ENCODE measurements at places on chromosomes 13 and 19.

GRCh38 chr19:8567522-8568172 is 9.6 kb downstream of the MYO1F start:
- DNase-seq, result no peak

DNA sequence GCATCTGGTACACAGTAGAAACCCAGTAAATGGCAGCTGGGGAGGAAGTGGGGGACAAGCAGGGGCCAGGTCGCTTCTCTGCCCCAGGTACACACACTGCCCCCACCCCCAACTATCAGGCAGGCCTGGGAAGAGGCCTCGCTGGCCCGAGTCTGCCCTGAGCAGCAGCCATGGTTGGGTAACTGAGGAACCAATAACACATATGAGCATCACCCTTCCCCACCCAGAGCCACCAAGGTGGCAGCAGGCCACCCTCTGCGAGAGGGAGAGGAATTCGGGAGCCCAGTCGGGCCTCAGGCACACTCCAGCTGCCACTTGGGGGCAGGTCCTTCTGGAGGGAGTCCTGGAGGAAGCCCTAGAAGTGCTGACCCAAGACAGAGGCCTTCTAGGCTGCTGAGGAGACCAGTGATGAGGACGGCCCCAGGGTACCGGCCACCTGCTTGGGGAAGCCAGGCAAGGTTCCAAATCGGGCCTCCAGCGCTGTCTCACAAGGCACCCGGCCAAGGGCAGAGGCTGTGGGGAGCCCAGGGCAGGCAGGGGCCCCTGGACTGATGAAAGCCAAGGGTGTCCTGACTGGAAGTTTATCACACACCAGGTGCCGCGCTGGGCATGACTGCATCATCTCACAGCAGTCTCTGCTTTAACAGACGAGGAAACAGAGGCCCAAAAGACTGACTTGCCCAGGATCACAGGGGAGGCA is 14.0 kb upstream of the KPTN start:
- no peak for DNase-seq

GRCh38 chr13:21006141-21007005 is 55.0 kb downstream of the LATS2 start:
- no peak for DNase-seq

DNA sequence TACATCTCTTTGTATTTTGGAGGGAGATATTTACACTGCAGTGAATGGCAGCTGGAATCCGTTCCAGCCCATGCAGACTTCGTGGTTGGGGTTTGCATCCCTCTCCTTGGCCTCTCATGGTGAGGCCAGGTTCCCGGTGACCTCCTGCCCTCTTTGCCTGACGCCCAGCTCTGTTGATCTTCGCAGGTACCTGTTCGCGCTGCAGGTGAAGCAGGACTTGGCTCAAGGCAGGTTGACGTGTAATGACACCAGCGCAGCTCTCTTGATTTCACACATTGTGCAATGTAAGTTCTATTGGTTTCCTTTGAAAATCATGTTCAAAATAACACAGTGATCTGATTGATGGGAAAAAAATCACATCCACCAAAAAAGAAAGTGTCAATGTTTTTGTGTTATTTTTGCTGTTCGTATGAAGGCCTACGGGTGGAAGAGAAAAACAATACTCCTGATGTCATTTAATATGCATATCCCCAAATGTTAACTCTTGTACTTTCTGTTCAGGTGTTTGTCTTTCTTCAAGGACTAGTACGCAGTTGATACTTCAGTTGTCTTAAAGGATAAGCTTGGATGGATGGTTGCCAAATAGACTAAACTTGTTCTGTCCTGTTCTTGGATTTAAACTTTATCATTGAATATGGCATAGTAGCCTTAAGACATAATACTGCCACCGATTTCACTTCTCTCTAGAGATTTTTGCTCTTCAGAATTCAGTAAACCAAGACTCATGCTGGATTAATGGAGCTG is 199.1 kb downstream of the STK24 start:
- no peak for DNase-seq

DNA sequence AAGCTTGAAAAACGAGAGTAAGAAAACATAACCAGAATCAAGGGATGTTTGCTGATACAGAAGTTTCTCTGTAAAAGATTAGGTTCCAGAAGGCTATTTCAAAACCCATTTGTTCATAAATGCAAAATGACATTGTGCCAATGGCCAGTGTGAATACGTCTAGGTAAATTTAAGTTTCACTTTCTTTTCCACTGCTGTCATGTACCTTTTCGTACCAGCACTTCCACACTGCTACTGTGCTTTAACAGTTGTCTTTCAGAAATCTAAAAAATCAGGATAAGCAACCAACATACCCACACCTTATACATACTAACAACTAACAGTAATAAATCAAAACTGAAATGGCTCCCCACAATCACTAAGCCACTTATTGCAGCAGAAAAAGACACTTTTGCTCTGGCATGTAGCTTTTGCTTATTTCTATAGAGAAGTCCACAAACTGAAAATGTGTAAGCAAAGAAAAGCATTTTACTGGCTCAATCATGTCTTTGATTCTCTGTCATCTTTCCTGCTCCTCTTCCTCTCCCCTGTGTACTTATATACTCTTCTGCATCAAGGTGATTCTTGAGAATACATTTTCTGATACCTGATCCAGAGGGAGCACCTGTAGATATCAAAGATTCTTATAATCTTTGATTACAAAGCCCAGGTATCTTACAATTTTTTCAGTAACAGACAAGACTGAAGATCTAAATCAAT is 34.3 kb downstream of the ELF1 start:
- DNase-seq, result no peak

GRCh38 chr19:39970425-39970674 is 615 bp upstream of the PSMC4 start:
- DNase-seq, result no peak

- no peak for DNase-seq
Measured at GRCh38 chr13:98240135-98240534, 63.1 kb upstream of the RNF113B start.

DNA sequence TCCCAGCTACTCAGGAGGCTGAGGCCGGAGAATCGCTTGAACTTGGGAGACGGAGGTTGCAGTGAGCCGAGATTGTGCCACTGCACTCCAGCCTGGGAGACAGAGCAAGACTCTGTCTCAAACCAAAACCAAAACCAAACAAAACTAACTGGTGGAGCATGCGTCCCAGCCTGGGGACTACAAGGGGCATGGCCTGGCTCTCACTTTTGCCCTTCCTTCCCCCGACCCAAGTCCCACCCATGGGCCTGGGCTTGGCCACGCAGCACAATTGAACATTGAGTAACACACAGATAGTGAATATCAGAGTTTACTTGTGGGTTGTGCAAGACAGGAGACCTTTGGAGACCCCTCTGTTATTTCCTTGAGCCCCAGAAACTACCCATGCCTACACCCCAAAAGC is 13.2 kb downstream of the TMEM221 start:
- DNase-seq, result no peak

DNA sequence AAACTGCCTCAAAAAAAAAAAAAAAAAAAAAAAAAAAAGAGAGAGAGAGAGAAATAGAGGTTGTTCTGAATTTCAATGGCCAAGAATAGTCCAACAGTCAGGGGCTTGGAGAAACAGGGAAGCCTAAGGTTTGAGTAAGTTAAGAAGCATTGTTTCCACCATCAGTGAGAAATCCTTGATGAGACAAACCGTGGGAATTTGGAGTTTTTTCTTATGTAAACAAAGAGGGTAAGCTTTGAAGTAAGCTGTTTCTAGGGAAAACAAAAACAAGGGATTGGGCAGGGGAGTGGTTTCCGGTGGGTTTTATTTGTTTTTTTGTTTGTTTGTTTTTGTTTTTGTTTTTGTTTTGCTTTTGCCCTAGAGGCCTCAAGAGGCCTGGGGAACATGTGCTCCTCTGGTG is 11.2 kb upstream of the ERVV-1 start:
- no peak for DNase-seq

DNA sequence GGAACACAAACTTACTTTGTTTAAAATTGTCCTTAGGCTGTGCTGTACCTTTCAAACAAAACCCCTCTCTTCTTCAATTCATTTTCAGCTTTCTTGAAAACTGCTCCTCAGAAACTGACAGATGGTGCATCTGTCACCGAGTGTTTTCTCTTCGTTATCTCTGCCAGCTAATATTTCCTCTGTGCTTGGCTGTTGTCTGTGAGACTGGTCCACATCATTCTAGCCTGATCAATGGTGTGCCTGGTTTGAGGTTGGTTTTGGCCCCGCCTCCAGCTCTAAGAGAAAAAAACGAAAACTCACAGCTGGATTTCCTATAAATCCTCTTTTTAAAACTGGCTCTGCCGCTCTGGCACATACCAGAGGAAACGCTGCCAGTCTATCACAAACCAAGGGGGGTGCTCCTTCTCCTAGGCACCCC is 79.7 kb downstream of the STARD13 start:
- DNase-seq, result peak; percentile 42

DNA sequence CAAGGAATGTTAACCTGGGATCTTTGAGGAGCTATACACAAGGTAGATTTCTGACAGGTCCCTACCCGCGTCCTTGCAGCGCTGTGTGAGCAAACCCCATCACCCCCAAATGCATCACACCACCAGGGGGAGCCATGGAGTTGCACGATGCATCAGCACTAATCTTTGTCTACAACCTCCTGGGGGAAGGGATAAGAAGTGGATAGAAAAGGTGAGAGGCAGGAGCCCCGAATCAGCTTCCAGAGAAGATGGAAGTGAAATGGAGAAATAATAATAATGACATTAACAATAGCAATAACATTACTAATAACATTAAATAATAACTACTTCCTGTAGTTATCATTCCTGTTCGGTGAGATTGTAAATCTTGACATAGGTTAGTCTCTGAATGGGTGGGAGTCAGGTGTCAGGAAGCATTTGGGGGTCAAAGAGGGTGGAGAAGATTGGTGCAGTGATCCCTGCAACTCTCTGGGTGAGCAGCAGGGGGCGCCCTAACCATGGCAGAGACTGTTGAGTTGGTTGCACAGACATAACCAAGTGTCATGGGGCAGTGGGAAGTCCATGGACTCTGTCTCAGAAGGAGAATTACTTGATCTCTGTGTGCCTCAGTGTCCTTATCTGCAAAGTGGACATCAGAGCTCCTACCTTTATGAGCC is 16.5 kb downstream of the SIGLEC7 start:
- peak; percentile 5 for DNase-seq

GRCh38 chr19:40590464-40591265 is 10.5 kb upstream of the LTBP4 start:
- DNase-seq, result no peak

DNA sequence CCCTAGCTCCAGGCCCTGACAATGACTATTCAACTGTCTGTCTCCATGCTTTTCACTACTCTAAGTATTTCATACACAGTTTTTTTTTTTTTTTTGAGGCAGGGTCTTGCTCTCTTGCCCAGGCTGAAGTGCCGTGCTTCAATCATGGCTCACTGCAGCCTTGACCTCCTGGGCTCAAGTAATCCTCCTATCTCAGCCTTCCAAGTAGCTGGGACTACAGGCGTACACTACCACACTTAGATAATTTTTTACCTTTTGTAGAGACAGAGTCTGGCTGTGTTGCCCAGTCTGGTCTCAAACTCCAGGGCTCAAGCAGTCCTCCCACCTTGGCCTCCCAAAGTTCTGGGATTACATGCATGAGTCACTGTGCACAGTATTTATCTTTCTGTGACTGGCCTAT is 815.4 kb downstream of the DACH1 start:
- DNase-seq, result no peak

DNA sequence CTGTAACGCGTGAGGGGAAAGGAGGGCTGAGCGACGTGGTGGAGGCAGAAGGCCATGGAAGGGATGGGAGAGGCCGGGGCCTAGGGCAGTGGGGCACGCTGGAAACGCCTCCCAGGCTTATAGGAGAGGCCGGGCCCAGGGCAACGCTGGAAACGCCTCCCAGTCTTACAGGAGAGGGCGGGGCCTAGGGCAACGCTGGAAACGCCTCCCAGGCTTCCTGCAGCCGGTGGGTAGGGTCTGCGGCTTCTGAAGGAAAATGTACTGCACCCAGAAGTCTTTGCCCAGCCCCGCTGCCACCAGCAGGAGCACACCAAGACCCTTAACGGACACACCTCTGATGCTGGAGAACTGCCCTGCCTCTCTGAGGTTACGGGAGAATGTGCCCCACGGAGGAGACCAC is 9.1 kb downstream of the CACTIN start:
- DNase-seq, result no peak

DNA sequence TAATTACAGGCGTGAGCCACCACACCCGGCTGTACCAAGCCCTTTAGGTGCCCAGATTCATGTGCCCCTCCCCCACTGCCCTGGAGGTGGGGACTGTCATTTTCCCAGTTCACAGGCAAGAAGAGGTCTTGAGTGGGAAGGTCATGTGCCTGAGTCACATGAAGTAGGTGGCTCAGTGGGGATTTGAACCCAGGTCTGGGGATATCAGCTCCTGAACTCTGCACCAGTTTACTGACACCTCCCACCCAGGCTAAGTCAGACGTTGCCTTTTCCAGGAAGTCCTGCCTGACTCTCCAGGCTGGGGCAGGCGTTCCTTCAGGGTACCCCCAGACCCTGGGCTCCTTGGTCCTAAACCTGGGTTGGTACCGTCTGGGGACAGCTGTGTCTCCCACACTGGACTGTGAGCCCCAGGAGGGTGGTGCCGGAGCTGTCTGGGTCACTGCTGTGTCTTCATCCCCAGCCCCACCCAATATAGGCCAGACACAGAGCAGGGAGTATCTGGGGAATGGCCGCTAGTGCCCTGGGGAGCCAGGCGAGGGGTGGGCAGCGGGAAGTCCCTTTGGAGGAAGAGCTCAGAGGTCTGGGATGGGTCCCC is 8.6 kb downstream of the VASP start:
- no peak for DNase-seq

DNA sequence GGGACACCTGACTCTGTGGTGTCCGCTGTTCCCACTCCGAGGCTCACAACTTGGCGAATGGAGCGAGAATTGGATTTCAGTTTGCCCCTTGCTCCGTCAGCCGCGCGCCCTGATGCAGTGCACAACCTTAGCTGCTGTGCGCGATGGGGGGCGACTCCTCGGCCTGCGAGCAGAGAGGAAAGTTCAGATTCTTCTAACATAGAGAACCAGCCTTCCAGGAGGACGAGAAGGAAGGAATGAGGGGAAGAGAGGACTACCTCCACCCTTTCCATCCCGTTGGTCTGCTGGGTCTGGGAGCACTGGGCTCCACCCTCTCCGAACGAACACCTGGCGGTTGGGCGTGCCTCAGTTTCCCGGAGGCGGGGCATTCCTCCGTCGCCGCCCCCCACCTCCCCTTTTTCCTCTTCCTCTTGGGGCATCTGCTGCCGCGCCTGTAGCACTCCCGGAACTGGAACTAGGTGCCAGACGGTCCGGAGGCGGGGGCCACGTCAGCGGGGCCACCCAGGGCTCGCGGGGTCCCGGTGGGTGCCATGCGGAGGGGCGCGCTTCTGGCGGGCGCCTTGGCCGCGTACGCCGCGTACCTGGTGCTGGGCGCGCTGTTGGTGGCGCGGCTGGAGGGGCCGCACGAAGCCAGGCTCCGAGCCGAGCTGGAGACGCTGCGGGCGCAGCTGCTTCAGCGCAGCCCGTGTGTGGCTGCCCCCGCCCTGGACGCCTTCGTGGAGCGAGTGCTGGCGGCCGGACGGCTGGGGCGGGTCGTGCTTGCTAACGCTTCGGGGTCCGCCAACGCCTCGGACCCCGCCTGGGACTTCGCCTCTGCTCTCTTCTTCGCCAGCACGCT is at the start of gene KCNK6:
KCNK6 (plus strand) TSS at position 425 of the 838 bp plus-strand sequence; CDS start at position 531, 106 bp downstream.
- DNase-seq, result peak; percentile 45

GRCh38 chr19:5336195-5336965 is 4.2 kb downstream of the PTPRS start:
- no peak for DNase-seq
